Heart right ventricle (tissue), 16 donors: ENCODE measurements at places on chromosomes 13 and 19. TPM values are rescaled to one million over a fixed set of nuclear protein-coding genes. Genes with fewer than 3 reads are reported as not detected.

The S1PR4 gene
- total RNA-seq = 0.73 TPM

DNA sequence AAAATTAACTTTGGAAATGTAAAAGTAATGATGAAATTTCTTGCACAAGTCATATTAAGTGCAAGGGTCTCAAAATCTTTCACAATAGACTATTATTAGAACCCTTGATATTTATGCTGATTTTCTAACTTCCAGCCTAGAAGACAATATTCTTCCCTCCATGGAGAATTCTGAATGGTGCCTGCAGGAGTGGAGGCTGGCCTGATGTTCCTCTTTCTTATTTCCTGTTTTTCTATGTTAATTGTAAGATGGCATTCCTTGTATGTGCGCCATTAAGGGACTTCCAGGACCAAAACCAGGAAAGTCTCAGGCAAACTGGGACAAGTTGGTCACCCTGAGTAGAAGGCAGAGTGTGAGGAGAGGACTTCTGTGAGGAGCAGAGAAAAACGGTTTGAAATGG is 294.9 kb downstream of the DLEU7 start:
- no peak for DNase-seq

DNA sequence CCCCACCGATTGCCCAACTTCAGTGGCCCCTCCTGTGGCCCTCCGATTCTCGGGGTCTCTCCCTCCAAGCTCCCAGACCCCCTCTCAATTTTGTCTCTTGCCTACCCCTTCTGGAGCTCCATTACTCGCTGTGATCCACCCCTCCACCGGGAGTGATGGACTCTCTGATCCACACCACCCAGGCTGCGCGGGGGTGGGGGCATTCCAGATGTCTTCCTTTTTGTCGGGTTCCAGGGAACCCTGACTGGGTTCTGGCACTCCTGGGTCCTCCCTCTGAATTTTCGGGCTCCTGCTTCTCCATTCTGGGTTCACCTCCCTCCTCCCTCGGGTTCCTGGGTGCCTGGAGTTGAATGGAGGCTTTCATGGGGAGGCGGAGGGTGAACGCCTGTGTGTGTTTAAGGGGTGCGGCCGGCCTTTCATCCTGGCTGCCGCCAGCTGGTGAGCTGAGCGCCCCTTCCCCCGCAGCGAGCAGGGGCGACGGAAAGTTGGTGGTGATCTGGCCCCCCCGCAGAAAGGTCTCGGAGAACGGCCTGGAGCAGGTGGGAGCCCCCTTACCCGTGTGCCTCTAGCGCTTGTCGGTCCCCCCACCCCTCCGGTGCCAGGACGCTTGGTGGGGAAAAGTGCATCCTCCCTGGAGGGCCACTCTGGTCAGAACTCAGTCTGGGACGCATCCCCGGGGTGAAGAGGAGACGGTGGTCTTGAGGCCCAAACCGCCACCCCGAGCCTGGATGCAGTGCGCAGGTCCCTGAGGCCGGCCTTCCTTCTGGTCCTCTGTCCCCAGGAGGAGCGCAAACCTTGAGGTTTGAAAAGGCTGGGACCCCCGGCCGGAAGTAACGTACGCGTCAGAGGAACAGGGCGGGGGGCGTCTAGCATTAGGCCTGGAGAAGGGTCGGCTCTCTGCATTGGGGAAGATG is 1.6 kb downstream of the MISP3 start:
- no peak for DNase-seq

The CRYL1 gene
- 23.7 TPM for total RNA-seq

GRCh38 chr13:101522607-101523006 is 70.1 kb downstream of the ITGBL1 start:
- DNase-seq = no peak

The ZNF829 gene
- 2.7 TPM for total RNA-seq

DNA sequence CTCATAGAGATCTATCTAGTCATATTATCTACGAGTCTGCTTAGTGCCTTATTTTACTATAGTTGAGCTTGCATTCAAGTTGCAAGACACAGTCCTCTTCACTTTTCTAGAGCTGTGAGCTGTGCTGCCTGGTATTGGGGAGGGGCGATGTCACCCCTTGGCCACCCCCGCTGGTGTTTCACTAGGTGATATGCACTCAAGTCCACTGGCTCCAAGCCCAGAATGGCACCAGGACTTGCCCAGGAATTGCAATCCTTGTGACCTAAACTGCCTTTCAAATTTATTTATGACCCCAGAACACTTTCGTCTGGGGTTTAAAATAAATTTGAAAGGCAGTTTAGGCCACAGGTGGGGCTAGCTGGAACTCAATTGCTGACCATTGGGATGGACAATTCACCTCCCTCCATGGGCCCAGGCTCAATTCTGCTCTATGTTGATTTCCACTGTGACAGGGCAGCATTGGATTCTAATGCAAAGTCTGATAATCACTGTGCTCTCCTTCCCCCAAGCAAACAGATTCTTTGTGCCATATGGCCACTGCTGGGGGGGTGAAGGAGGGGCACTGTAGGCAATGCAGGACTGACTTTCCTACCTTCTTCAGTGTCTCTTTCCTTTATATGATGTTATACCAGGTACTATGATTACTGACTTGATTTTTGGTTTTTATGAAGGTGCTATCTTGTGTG is 1244.2 kb upstream of the MIR17HG start:
- DNase-seq = no peak

The TBC1D4 gene
- 84.1 TPM for total RNA-seq

The VAV1 gene
- 1.2 TPM for total RNA-seq

The NRTN gene
- 4.5 TPM for total RNA-seq

The KLF16 gene
- total RNA-seq = 7.9 TPM

- peak; percentile 27 for DNase-seq
Measured at GRCh38 chr19:17137417-17137816, 61.8 kb downstream of the MYO9B start.

GRCh38 chr13:73870970-73871935 is 263.0 kb downstream of the KLF12 start:
- no peak for DNase-seq

The ZNF577 gene
- 9.7 TPM for total RNA-seq

GRCh38 chr19:8129061-8129618 is 20.3 kb downstream of the FBN3 start:
- DNase-seq = no peak

DNA sequence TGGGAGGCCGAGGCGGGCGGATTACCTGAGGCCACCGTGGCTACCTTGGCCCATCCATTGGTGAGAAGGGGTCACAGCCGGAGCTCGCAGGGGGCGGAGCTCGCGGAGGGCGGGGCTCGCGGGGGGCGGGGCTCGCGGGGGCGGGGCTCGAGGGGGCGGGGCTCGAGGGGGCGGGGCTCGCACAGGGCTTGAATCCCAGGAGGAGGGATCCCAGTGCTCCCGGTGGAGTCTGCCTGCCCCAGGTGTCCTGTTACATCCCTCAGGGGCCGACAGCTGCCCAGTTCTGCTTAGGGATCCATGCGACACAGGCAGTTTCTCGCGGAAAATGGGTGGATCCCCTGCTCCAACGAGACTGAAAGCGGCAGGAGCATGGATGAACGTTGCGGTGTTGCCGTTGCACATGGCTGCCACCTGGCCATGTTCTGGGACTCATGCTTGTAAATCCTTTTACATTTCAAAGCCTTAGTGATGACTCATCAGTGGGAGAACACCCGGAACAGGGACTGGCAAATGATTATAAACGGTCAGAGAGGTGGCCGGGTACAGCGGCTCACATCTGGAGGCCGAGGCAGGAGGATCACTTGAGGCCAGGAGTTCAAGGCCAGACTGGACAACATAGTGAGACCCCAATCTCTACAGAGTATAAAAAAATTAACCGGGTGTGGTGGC is 25.1 kb downstream of the TMPRSS9 start:
- DNase-seq = no peak

The KCTD15 gene
- 3.5 TPM for total RNA-seq

GRCh38 chr13:110713981-110714796 is 689 bp downstream of the ING1 start:
- DNase-seq = peak; percentile 53

- no peak for DNase-seq
Measured at GRCh38 chr13:54402495-54402894, 1373.9 kb downstream of the OLFM4 start.

GRCh38 chr13:90171649-90172048 is 1175.8 kb upstream of the MIR17HG start:
- DNase-seq = no peak

GRCh38 chr13:29911781-29912418 is 61.5 kb upstream of the UBL3 start:
- no peak for DNase-seq

DNA sequence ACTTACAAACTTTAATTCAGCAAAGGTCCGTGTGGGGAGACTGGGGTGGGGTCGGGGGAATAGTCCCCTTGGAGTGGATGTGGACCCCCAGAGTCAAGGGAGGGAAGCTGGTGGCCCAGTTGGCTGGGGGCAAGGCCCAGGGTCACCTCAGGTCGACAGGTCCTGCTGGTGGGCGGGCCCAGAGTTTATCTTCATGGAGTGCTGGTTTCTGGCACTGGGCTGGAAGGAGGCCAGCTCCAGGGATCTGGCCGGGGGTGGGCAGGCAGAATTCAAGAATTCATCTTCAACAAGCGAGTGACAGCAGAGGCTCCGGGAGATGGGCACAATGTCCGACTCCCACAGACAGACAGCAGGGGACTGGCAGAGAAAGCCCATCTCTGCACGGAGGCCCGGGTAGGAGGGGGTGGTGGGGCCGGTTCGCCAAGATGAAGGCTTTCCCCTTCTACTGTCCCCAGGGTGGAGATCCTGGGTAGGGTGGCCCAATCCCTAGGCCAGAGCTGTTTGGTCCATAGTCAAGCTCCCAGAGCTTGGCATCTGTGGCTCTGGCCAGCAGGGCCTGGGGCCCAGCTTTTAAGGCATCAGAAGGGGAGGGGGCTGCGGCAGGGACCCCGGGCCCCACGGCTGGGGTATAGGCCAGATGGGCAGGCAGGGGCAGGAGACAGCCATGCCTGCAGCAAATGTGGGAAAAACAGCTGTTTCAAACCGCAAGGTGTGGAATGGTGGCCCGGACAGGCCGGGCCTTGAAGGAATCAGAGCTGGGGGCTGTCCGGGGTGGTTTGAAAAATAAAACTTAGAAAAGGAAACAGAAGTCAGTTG is 622 bp upstream of the FDX2 start:
- DNase-seq = no peak
